ENCODE measurements at places on chromosomes 6 and 20.

DNA sequence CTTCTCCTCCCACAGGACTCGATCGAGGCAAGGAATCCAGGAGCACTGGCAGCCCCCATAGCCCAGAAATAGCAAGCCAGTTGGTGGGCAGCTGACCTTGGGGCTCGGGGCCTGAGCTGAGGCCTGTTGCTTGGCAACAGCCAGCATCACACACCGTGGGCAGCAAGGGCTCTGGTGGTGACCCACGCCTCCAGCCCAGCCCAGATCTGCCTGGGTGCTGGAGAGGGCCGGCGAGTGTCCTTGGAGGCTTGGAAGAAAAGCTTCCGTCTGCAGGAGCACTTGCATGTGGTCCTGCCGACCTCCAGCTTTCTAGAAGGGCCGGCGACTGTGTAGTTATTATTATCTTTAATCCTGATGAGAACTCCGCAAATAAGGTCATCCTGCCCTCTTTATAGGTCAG, 67.3 kb downstream of the STK35 start:
- DNase-seq, result no peak

GRCh38 chr20:38608188-38608587, 6.6 kb downstream of the ARHGAP40 start:
- DNase-seq, result no peak

DNA sequence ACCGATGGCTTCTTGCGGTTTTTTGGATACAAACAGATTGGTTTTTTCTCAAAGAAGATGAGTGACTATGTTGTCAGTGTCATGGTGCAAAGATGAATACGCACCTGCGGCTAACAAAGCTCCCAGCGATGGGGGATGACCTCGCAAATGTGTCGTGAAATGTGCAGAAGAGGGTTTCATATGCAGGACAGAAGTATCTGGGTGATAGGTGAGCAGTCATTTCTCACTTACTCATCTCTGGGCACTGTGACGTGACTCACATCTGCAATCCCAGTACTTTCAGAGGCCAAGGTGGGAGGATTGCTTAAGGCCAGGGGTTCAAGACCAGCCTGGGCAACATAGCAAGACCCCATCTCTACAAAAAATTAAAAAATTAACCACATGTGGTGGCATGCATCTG, 216.3 kb downstream of the ERMARD start:
- DNase-seq, result no peak

GRCh38 chr6:101663100-101663499, 269.6 kb downstream of the GRIK2 start:
- DNase-seq, result no peak

DNA sequence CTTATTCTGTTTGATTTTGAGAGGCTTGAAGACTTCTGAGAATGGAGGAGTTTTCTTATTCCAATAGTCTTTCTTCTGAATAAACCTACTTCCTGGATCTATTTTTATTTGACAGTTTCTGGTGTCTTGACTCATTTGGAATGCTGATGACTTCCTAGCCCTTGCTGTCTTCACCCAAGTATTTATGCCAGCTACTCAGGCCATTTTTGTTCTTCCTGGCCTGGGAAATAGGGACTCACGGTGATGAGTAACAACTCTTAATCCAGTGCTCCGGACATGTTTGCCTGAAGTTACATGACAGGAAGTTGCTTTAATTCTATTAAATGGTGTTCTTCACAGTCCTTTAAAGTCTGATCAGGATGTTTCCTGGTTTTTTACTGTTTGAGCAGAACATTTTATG, 272.1 kb upstream of the EYS start:
- no peak for DNase-seq

- DNase-seq, result no peak
Observed at GRCh38 chr6:8839626-8840025, 404.3 kb upstream of the SLC35B3 start.

DNA sequence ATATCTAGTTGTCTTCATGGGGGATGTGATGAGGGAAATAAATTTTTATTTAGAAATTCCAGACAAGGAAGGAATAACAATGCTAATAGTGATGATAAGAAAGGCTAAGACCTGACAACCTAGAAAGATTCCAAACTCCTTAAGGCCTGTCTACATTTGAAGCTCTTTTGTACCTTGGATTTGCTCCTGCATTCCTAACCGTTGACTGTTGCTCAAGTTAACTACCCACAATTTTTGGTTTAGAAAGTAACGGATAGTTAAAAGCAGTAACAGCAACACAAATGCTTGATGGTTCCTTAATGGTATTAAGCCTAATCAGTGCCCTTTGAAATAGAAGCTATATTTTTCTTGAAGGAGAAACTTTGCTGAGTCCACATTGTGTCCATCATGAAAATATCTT, 52.9 kb downstream of the TRMT11 start:
- no peak for DNase-seq
